Activated naive CD4-positive, alpha-beta T cell (primary cell): ENCODE measurements at places on chromosomes 3 and 15.

GRCh38 chr15:61327019-61327631 is 98.0 kb upstream of the RORA start:
- DNase-seq, result no peak

GRCh38 chr3:162367429-162368260 is 871.0 kb downstream of the OTOL1 start:
- no peak for DNase-seq

DNA sequence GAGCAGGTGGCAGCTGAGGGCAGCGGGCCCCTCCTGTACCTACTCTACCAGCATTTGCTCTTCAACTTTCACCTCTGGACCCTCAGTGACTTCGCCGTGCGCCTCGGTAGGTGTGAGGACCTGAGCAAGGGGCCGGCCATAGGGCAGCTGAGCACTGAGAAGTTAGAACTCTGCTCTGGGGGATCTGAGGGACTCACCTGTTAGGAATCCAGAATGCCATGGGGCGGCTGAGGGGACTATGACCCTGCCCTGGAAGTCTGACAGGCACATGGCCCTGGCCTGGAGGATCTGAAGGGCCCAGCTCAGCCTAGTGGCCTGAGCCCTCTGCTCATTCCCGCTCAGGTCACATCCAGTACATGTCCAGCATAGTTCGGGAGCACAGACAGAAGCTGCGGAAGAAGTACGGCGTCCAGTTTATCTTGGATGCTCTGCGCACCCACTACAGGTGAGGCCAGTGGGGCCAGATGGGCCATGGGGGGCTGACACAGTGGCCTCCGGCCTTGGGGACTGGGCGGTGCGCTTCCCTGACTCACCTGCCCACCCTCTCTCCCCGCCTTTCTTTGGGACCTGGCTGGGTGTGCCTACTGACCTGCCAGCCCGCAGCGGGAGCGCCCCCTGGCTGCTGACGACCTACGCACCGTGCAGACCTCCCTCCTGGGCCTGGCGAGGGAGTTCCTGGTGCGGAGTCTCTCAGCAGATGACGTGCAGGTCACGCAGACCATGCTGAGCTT is 18.8 kb downstream of the NBEAL2 start:
- peak; percentile 56 for DNase-seq

- DNase-seq, result no peak
Measured at GRCh38 chr3:139455855-139456254, 20.5 kb downstream of the RBP2 start.

DNA sequence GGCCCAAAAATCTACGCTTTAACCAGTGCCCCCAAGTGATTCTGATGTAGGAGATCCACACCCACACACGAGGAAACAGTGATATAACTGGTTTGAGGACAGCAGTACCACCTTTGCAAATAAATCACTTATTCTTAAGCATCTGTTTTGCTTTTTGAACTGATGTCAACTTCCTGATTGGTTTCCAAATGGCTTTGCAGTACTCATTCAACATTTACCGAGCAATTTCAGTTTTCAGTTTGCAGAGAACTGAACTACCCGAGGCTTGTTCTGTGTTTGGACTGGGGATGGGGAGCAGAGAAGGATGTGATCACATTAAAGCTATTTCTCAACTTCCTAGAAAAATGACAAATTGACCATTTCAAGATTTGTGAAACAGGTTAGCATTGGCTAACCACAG is 1.1 kb upstream of the GYG1 start:
- DNase-seq, result no peak

- DNase-seq, result no peak
Measured at GRCh38 chr3:45826908-45827307, 15.0 kb downstream of the LZTFL1 start.
